HS-5 (cell line): ENCODE measurements at places on chromosomes 12 and 14.

GRCh38 chr12:57624441-57625220 is 8.4 kb downstream of the B4GALNT1 start:
- no peak for DNase-seq

GRCh38 chr12:47779301-47779942 is 6.4 kb downstream of the SLC48A1 start:
- DNase-seq, result peak; percentile 68

GRCh38 chr12:102468261-102468915 is 12.0 kb downstream of the IGF1 start:
- no peak for DNase-seq

GRCh38 chr14:65972891-65973290 is 513.3 kb upstream of the CCDC196 start:
- peak; percentile 65 for DNase-seq

GRCh38 chr14:30848449-30849240 is 25.7 kb upstream of the COCH start:
- DNase-seq, result no peak

DNA sequence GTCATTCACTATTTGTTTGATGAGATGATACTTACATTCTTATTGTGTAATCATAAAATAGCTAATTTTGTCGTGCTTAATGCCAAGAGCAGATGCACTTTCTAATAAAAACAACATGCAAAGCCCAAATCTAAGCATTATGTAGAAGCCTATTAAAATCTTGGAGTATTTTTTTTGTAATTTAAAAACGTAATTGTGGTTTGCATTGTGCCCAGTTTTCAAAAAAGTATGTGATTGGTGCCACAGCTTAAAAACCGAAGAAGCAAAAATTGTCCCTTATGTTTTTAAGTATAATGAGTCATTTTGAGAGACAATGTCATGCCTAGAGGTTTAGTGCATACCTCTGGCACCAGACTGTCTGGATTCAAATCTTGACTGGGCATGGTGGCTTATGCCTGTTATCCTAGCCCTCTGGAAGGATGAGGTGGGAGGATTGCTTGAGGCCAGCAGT is 464.8 kb upstream of the RGS6 start:
- no peak for DNase-seq

DNA sequence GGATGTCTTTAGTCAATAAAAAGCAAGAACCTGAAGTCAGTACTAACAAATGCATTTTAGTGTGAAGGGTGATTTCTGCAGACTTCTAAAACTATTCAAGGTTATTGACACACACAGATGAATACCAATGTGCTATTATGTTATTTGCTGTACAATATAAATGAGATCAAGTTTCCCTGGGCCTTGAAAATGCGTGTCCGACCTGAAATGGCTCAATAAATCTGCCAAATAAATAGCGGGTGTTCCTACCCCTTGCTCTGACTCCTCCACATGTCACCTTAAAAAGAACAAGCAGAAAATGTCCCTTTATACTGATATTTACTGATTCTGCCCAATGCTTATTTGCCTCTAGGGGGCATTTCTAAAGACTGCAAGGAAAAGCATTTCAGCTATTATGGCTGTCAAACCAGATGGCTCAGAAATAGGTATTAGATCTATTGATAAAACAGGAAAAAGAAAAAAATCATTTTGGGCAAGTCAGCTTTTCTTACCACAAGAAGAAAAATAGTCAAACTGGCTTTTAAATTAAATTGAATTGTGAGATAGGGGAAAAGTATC is 367.3 kb upstream of the KITLG start:
- DNase-seq, result no peak

GRCh38 chr12:131693149-131693548 is 17.7 kb upstream of the SFSWAP start:
- no peak for DNase-seq

- no peak for DNase-seq
These were observed 392.1 kb upstream of the DDHD1 start for GRCh38 chr14:53545217-53545616.

- DNase-seq, result no peak
These were observed 3.7 kb downstream of the OR10G2 start for GRCh38 chr14:21631084-21631483.

- peak; percentile 58 for DNase-seq
These were observed 29.0 kb downstream of the CAPRIN2 start for GRCh38 chr12:30725739-30726138.

GRCh38 chr12:55789171-55789570 is 28.4 kb downstream of the SARNP start:
- no peak for DNase-seq

DNA sequence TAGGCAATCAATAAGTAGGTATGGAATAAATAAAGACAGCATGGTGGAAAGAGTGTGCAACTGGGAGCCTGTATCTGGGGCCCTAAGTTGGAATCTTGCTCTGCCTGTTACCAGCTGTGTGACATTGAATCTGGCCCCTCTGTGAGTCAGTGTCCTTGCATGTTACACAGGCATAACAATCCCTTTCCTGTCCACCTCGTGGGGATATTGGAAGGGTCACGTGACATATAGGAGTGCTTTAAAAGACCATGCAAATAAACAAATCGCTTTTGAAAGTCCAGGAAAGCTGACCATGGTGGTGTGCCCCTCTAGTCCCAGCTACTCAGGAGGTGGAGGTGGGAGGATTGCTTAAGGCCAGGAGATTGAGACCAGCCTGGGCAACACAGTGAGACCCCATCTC is 51.1 kb upstream of the VRK1 start:
- DNase-seq, result no peak

DNA sequence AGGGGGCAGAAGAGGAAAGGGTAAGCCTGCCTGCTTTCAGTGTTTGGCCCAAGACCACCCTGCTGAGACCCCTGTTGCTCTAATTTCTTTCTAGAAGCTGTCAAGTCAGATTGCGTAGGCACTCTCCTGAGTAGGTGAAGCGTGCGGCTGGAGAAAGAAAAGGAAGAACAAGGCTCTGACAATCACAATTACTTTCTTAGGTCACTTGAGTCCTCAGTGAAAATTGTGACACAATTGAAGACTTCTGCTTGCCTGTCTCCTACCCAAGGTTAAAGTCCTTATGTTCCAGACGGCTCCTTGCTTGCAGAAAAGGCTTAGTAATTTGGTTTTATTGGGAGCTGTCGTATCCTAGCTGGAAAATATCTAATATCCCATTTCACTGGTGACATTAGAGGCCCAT is 721 bp upstream of the CTSG start:
- DNase-seq, result no peak

- DNase-seq, result no peak
These were observed 660.4 kb upstream of the TMEM132C start for GRCh38 chr12:127606476-127607015.

DNA sequence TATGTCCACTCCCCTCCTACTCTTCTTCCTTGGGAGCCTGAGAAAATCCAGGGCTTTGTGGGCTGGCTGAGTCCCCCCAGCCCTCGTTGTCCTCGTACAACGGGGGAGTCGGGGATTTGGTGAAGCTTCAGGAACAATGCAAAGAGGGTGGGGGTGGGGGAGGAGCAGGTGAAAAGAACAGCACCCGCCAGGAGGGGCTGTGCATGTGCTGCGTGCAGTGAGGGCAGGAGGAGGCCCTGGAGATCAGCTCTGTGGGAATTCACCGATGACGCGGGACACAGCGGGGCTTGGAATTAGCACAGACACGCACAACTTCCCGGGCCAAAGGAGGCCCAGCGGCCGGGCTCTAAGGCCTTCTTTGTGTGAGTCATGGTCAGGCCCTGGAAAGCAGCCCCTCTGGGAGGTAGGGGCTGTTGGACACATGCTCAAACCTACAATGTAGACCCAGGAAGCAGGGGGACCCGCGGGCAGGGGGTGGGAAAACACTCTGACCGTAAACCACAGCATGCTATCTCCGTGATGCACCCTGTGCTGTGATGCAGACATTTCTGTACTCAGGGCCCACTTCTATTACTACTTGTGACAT is 32.8 kb downstream of the RBM19 start:
- DNase-seq, result no peak

DNA sequence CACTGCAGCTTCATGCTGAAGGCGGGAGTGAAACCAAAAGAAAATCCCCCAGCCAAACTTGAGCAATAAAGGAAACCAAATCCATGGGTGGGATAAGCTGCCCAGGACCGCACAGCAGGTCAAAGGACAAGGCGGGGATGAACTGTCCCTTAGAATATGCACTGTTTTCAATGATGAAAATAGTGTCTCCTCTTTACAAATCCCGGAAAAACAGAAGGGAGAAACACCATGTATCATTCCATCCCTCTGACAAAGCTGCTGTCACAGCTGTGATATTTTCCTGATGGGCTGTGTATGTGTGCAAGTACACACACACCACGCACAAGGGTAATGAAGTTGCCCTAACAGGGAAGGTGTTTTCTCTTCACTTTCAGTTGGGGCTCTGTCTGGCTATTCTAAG is 70.3 kb downstream of the ACTN1 start:
- no peak for DNase-seq

DNA sequence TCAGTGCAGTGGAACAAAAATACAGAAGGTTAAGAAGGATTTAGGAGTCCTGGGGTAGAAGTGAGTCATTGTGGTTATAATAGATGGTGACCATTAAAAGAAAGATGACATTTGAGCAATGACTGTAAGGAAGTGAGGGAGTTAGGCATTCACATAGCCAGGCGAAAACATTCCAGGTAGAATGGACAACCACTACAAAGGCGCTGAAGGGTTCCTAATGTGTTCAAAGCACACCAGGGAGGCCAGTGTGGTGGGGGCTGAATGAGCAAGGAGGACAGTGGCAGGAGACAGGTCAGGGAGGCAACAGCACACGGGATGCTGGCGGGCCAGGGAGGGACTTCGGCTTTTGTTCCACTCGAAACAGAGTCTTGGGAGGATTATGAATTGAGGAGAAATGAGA is 129.9 kb downstream of the NPAS3 start:
- DNase-seq, result no peak

- no peak for DNase-seq
These were observed 37.8 kb upstream of the PLBD1 start for GRCh38 chr12:14605401-14605989.

- DNase-seq, result peak; percentile 68
These were observed 1.6 kb downstream of the TULP3 start for GRCh38 chr12:2892246-2892645.

DNA sequence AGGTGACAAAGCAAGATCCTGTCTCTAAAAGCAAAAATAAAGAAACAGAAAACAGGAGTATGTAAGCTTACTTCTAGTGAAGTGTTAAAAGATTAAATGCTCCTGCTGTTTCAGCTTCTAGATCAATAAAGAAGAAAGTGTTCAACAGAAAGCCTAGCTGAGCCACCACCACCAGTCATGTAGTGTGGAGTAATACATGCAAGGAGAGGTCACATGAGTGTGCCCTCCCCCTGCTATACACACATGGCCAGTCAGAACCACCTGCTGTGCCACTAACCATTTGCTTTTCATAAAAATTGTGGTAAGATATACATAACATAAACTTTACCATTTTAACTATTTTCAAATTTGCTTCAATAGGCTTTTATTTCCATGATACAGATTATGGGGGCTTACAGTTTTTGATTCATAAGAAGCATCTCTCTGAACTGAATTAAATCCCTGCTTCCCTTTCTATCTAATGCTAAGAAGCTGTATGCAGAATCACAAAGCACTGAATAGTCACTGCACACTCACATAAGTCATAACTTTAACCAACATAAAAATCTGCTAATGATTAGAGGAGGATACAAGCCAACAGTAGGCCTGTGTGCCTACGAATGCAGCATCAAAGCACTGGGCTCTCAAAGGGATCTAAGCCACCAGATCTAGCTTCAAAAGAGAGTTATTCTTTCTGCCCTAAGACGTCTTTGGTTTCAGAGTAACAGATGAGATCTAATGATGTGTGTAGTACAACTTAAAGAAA is 515.5 kb downstream of the C12orf50 start:
- DNase-seq, result no peak
